Activated CD4-positive, alpha-beta T cell treated with anti-CD3 and anti-CD28 coated beads, Interleukin-2, amount 50 U/mL, for 1 hour (primary cell): ENCODE measurements at places on chromosomes 4 and X.
A peak's percentile ranks its signal among the peaks of the same experiment; 100 is the strongest.

DNA sequence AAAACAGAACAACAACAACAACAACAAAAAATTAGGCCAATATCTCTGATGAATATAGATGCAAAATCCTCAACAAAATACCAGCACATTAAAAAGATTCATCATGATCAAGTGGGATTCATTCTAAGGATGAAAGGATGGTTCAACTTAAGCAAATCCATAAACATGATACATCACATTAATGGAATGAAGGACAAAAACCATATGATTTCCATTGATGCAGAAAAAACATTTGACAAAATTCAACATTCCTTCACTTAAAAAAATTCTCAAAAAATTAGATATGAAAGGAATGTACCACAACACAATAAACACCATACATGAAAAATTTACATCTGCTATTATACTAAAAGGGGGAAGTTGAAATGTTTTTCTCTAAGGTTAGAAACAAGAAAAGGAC is 103.3 kb downstream of the IL15 start:
- DNase-seq: no peak

- DNase-seq: no peak
Measured at GRCh38 chr4:142331132-142331531, 515.0 kb downstream of the INPP4B start.

- no peak for DNase-seq
Measured at GRCh38 chr4:24794480-24794879, 893 bp upstream of the SOD3 start.

DNA sequence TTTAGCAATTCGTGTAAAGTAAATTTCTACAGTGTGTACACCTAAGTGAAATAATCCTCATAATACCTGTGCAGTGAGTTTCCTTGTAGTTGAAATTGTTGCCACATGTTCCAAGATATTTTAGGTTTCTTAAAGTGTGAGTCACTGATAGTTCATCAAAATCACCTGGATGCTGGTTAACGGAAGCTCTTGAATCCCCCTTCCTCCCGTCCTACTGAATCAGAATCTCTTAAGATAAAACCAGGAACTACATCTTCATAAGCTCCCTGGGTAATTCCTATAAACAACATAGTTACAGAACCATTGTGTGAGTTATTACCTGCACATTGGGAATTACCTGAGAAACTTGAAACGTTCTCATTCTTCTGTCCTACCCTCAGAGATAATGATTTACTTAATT is 197.4 kb upstream of the HS3ST1 start:
- no peak for DNase-seq

DNA sequence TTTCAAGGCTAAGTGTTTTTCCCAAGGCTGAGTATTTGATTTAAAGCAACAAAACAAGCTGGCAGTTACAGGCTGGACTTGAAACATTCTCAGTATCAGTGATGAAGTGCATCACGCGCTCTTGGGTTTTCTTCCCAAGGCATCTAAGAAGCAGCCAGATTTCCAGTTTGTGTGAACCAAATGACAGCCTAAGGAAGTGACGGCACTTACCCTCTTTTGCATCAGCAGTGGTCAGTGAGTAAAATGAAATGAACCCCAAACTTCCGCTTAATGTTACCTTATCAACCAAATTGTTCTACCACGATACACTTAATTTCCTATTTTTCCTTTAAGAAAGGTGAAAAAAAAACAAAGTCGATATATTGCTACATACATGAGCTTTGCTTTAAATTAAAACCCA is 15.8 kb upstream of the GYPE start:
- no peak for DNase-seq

DNA sequence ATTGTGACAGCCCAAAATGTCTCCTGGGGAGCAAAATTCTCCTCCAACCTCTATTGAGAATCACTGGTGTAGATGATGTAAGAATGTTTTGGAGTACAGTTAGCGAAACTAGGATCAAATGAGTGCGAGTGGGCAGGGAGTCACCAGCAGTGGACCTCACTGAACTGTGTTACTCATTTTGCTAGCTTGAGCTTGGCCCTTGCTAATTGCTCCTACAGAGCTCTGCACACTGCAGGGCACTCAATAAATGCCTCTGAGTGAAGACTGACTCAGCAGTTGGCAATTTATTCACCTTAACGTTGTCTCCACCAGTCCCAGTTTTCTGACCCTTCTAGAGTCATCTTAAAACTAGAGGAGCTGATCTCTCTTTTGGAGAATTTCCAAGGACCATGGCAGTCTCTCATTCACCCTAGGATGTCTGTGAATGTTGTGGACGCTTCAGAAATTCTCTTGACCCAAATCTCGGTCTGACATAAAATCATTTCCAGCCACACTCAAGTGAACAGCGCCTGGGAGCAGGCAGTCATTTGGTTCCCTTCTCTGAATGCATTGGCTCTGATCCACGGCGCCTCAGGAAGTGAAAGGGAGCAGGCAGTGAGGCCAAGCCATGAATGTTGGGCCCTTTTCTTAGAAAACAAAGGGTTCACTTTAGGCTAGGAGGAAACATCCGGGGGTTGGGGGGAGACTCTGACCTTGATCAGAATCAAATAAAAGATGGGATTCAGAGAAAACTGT is 148.1 kb downstream of the NWD2 start:
- DNase-seq: no peak

DNA sequence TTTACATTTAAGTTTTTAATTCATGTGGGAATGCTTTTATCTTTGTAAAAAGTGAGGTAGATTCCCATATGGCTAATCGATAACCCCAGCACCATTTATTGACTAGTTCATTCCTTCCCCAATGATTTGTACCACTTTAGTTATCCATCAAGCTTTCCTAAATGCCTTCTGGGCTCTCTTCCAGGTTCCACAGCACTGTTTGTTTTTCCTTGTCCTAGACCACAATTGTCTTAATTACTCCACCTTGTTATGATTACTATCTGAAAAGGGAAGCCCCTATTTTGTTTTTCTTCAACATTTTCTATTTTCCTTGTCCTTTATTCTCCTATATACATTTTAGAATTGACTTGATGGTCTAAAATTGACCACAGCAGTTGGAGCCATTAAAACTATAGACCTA is 48.5 kb upstream of the GPRIN3 start:
- no peak for DNase-seq

DNA sequence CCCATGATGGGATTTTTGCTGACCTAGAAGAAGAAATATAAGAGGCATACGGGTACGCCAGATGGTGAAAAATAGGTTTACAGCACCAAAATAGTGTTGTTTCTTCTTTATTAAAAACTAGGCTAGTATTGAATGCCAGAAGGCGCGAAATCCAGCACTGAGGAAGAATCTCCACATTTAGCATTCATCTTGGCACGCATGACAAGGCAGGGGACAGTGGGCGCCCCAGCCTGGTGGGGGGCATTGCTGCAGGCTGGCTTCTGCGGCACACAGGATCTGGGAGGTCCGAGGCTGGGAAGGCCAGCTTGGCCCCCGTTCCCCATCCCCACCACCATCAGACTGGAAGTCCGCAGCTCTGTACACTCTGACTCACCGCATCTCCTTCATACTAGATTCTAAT is 75.7 kb upstream of the DDX3X start:
- DNase-seq: no peak

DNA sequence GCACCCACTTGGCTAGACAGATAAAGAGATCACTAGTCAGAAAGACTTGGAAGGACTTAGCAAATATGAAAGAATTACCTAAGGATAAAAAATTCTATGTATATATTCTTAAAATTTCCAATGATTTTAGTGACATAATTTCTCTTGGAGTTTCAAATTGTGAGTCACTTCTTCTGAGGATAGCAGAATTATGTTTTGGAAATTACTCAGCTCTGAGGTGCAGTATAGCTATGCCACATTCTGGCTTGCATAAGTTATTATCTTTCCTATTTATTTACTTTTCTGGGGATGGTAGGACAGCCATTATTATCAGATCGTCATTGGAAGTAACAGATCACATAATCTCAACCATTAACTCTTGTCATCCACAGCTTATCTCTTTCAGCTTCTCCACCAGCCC is 853.5 kb downstream of the TRIML1 start:
- DNase-seq: no peak

DNA sequence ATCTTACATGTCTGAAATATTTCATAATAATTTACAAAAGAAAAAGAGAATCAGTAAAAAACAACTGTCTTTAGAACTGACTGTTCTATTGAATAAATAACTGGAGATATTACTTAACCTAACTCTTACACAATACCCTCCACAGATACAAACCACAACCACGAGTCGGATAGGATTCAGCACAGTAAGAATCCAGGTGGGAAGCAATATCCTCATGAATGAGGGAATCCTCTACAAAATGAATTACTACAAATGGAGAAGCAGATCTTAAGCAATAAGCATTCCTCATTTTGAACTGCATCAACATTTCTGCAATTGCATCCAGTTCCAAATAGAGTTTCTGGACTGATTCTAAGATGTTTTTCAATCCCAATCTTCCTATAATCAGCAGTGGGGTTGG is 227.1 kb downstream of the SH2D1A start:
- no peak for DNase-seq

GRCh38 chr4:108590776-108591175 is 29.6 kb upstream of the RPL34 start:
- no peak for DNase-seq

- no peak for DNase-seq
Measured at GRCh38 chr4:53626491-53626890, 35.2 kb upstream of the LNX1 start.

DNA sequence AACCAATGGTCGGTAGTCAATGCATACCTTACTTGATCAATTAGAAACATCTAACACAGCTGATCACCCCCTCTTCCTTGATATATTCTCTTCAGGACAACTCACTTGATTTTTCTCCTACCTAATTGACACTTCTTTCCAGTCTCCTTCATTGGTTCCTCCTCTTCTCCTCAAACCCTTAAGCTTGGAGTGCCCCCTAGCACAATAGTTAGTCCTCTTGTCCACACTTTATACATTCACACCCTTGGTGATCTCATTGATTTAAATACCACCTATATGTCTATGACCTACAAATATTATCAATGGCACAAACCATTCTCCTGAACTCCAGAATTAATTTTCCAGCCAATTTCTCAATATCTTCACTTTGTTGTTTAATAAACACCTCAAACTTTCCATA is 724.0 kb downstream of the ADGRL3 start:
- DNase-seq: no peak

DNA sequence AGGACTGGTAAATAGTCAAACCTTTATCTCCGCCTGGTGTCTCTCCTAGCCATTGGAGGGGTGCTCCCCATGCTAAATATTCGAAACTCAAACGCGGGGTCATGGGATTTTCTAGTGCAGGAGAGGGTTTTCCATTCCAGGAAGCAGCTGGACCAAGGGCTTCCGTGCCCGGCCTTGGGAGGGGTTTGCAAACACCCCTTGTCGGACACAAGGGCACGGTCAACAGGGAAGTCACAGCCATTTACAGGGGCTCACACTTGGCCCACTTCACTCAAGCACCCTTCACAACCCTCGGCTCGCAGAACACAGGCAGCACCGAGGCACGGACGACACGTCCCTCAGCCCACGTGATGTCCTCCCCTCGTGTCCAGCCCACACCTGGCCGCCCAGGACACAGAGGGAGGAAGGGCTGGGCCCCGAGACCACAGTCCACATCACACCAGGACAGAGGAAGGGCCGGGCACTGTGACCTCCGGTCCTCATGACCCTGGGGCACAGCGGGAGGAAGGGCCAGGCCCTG is 10.3 kb upstream of the PLCXD1 start:
- no peak for DNase-seq

DNA sequence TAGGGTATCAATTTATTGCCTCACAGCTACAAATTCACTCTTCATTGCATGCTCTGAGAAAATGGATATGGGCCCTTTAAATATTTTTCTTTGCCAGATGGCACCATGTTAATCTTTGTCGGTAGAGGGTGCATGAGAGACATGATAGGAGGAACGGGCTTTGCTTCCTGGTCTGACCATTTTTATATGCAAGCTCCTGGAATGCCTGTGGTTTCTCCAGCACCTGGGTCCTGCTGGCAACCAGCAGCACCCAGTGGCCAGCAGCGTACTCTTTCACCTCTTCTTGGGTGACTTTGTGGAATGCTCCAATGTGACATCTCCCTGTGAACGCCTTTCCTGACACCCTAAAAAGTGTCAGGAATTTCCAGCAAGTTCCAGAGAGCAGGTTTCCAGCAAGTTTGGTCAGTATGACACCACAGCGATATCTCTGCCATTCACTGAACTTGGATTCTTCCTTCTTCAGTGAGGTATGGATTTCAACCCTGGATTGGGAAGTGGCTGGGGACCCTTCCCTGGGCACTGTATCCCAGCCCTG is 140.3 kb upstream of the PGRMC2 start:
- no peak for DNase-seq

DNA sequence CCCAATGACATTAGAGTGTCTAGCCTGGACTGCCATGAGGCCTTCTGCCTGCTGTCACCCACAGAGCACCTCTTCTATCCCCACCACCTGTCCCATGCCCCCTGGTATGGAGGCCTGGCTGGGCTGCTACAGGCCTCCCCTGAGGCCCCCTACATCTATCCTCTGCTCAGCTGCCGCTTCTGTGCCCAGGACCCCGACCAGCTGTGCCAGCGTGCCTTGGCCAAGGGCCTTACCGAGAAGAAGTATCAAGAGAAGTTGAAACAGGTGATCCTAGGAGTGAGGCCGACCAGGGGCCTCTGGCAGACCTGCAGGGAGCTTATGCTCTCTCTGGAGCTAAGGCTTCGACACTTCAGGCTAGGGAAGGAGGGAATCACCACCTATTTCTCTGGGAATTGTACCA is 21.7 kb upstream of the TECRL start:
- DNase-seq: no peak

GRCh38 chrX:7170898-7171297 is 22.9 kb upstream of the PUDP start:
- peak; percentile 13 for DNase-seq
